ENCODE measurements at places on chromosomes 2 and 18.
A peak's percentile ranks its signal among the peaks of the same experiment; 100 is the strongest.

GRCh38 chr2:42796427-42797248, 4.3 kb upstream of the HAAO start:
- no peak for DNase-seq

GRCh38 chr2:121903037-121903689, 147.7 kb downstream of the TSN start:
- no peak for DNase-seq

DNA sequence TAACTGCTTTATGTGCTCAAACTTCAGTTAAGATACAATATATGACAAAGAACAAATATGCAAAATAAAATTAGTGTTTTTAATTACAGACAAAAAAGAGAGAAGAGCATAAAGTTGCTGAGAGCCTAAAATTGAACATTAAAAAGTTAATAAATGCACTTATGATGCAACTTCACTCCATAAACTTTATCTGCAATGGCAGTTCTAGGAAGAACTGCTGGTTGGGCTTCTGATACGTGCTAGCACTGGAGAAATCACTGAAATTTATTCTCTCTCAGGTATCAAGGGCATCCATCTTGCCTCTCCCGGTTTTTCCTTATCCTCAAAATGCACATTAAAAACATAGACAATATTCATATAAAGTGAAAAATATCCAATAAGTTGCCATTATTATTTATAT, 35.7 kb downstream of the MYO3B start:
- no peak for DNase-seq

DNA sequence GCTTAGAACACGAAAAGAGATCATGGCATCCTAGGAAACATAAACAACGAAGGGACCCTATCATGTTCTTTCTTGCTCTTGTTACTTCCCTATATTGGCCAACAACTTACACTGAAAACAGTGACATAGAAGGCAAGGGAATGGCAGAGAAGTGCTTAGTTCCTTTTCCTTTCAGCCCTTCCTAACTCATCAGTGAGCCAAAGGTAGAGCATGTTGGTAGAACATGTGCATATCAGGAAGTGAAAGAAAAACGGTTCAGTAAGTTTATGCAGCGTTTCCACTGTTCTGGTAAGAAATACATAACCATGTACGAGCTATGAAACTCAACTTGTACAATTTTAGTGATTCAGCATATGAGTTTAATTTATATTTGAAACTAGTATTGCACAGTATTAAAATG, 21.7 kb downstream of the AKAIN1 start:
- no peak for DNase-seq

- DNase-seq = no peak
Measured at GRCh38 chr2:54402350-54402749, 53.8 kb upstream of the SPTBN1 start.

- no peak for DNase-seq
Measured at GRCh38 chr2:18704276-18704675, 114.9 kb upstream of the NT5C1B start.

- DNase-seq = no peak
Measured at GRCh38 chr2:21038403-21039073, 5.3 kb downstream of the APOB start.

- DNase-seq = no peak
Measured at GRCh38 chr2:127954857-127955256, 69.1 kb upstream of the AMMECR1L start.

- DNase-seq = no peak
Measured at GRCh38 chr2:109238580-109238979, 109.6 kb downstream of the SH3RF3 start.

- DNase-seq = no peak
Measured at GRCh38 chr2:127397568-127398238, 9.9 kb upstream of the MAP3K2 start.

DNA sequence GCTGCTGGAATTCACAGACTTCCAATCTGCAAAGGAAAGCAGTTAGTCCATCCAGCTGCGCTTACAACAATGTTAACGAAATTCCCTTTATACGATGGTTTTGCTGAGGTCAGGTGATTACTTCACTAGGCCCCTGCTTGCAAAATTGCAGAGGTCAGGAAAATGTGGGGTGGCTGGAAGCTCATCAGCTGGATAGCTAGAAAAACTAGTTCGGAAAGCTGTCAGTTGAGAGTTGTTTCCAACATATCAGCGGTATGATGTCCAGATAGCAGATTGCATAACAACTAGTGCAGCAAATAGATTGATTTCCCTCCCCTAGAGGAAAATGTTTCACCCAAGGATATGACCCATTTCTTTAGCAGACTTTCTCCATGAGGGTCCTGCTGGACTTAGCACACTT, 2021.1 kb upstream of the CELF4 start:
- no peak for DNase-seq

DNA sequence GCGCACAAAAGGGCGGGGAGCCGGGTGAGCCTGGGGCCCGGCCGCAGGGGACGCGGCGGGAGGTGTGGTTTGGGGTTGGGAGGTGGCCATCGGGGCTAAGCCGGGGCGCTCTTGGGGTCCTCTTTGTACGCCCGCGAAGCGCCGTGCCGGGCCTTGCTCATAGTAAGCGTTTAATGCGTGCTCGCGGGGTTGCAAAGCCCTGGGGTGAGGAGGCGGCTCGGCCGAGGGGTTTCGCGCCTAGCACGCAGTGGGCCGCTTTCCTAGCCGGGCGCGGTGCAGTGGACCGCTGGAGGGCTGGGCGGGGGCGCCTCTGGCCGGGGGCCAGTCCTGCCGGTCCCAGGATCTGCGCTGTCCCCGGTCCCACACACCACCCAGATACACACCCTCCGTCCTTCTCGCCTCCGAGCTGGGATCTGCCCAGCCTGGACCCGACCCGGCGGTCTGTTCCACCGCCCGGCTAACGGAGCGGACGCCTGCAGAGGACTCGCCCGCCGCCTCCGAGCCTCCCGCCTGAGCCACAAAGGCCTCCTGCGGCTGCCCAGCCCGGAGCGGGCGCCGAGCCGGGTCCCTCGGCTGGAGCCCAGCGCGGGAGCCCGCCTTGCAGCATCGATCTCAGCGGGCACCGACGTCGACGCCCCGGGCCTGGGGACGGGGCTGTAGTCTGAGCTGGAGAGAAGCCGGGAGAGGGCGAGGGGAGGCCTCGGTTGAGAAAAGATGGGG, 564 bp downstream of the DPYSL5 start:
- DNase-seq = no peak

- no peak for DNase-seq
Measured at GRCh38 chr2:71417300-71418202, 35.8 kb upstream of the DYSF start.

DNA sequence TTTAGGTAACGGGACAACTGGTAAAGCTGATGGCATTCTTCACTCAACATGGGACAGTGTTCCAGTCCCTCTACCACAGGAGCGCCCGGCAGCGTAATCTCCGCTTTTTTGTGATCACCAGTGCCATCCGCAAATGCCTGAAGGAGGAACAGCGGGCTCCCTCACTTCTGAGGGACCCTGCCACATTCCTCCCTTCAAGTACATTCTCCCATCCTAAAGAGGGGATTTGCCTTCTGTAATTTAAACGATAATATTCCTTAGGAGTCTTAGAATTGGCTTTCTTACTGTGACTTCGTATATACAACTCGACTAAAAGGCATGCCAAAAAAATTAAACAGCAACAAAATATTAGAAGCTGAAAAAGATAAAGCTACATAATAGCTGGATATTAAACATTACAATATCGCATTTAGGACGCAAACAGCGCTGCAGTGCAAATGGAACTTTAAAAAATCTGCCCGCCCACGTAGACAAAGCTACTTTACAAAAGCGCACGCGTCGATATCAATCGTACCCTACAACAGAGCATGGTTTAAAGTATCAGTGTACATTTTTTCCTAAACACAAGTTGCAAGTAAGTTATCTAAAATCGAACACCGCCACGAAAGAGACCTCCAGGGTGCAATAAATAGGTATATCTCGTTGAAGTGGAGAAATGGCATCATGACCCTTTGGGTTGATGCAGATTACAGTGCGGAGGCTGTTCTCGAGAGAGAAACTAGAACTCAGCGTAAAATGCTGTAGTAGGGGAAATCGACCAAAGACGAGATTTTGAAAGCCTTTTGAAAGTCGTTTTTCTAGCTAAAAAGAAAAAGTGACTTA, 2.3 kb upstream of the VSNL1 start:
- DNase-seq = no peak

DNA sequence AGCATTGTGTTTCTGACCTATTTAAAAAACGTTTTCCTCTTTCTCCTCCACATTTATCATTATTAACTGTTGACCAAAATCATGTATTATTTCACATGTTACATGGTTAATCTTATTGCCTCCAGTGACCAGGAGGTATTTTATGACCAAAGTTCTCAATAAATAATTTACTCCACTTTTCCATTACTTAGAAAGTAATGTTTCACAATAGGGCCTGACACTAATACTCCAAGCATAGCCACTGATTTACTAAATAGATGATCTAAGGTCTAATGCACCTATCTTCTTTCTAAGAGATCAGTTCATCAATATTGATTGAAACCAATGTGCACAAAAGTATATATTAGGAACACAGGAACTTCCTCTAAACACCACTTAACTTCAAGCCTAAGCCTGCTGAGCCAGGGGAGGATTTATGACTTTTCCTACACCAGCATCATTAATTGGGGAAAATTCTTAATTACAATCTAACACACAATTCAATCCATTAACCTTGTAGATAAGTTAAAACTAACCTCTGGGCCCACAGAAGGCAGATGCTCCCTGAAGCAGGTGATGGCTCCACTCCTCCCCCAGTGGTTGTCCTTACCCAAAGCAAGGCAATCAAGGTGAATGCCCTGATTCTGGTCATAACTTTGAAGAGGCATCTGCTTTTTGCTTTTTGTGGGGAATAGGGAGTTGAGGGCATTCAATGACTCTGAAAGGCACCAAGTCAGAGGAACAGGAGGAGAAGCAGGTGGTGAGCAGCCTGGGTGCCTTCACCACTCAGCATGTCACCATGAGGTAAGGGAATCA, 33.9 kb downstream of the RBMS1 start:
- DNase-seq = no peak

DNA sequence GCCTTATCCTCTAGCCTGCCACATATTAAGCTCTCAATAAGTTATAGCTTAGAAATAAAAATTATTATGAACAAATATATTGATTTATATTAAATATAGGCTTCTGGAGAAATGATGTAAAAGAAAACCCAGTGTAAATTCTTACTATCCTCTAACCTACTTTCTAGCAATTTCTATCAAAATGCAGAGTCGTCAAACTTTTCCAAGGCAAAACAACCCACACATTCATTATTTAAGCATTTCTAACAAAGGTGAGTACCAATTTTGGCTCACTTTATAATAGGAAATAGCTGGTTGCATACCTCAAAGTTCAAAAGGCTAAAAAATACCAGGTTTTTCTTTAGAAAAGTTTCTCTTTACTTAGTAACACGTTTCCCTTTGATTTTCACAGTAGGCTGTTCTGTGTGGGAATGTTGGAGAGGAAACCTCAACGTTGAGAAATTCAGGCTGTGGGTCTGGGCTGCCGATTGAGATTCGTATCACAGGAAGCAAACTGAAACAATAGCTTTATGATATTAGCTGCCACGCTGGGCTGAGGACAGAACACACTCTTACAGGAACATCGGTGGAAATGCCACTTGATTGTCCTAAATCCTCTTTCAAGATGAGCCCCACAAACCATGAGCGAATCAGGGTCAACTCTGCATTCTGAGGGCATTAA, 53.0 kb downstream of the EPAS1 start:
- DNase-seq = no peak

- no peak for DNase-seq
Measured at GRCh38 chr2:69501301-69501700, 64.1 kb upstream of the NFU1 start.

DNA sequence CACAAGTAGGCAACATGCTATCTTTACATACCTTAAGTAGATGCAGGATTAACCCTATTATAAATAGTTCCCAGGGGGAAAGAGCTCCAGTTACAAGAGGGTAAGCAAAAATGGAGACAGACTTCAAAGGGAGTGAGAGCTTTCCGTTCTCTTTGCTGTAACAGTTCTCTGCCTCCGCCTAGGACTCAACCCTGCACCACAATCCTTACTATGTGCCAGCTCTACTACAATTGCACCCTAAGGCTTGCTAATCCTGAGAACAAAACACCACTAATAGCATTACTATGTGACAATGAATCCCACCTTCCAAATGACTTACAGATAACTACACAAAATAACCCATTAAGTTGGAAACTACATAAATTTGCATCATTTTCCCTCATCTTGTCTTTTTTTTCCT, 7.7 kb downstream of the ZBTB14 start:
- DNase-seq = no peak

DNA sequence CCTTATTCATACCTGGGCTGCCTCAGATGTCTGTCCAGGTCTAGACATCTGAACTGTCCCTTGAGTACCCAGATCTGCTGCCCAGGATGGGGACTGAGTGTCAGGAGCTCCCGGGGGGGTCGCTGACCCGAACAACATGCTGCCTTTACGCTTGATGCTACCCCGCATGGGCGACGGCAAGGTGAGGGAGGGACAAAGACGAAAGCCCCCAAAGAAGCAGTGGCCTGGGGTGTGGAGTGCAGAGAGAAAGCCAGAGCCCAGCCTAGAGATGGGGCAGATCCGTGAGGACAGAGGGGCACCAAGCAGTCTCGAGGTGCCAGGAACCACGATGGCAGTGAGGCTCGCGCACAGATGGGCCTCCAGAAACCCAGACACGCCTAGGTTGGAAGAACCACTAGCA, 234.7 kb downstream of the ATAD2B start:
- DNase-seq = no peak

GRCh38 chr2:59888015-59888414, 665.4 kb downstream of the BCL11A start:
- peak; percentile 15 for DNase-seq

DNA sequence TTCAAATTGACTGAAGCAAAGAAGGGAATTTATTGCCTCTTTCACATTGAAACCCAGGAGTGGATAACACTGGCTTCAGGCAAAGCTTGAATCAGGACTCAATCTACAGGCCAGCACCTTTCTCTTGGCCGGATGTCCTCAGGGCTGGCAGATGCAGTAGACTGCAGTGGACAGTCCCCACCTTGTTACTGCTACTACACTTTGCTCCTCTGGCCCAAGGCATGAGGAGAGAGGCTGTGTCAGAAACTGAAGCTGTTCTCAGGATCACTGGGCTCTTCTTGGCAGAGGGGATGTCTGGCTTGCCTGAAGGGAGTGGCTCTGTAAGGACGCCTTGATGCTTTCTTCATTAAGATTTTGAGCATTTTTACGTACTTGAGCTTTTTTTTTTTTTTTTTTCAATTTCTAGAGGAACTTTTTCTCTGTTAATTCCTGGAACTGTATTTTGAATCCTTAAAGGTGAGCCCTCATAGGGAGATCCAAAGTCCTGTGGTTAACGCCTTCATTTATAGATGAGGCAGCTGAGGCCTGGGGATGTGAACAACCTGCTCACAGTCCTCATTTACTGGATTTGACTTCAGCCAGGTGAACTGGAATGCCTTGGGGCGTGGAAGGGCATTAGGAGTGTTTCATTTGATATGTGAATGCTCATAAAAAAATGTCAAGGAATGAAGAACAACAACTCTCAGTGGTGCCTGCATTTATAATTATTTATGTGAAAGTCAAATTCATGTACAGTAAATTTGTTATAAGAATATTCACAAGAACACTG, 36.6 kb downstream of the CASP10 start:
- no peak for DNase-seq

- no peak for DNase-seq
Measured at GRCh38 chr2:112848833-112849232, 12.3 kb upstream of the IL1B start.
